ENCODE measurements at places on chromosomes 11 and 22.

DNA sequence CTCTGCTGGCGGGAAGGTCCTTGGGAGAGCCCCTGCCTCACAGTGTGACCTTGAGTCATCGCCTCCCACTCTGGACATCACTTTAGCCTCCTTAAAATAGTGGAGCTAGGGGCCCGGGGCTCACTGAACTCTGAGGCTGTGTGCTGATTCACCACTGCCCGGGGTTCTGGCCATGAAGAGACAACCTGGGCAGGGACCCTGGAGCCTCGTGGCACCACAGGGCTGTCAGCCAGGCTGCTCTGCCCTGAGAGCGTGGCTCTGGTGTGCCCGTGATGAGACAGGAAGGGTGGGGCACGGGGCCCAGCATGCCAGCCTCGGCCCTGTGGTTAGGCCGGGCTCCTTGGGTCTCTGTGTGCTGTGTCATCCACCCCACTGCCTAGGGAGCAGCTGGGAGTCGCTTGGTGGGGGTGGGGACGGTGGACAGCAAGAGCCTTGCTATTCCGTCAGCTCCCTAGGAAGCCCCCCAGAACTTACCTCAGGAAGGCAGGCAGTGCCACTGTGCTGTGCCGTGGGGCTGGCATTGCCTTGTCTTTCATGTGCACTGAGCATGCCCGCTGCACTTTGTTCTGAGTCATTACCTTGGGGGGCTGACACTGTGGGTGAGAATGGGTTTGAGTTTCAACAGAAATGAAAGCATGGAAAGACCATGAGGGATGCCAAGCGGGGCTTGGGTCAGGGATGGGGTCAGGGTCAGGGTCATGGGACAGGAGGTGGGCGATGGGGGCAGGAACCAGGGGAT is 31.7 kb downstream of the TPCN2 start:
- DNase-seq, result peak; percentile 27

- no peak for DNase-seq
These were observed 30.2 kb upstream of the P2RY2 start for GRCh38 chr11:73187854-73188253.

DNA sequence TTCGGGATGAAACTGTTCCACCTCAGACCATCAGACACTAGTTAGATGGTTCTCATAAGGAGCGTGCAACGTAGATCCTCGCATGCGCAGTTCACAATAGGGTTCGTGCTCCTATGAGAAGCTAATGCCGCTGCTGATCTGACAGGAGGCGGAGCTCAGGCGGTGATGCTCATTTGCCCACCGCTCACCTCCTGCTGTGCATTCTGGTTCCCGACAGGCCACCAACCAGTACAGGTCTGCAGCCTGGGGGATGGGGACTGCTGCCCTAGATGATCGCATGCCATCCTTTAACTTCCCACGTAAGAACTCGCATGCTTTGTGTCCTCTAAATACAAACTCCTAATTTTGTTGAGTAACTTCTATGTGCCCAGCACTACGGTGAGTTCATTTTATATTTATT is 62.6 kb downstream of the EFCAB6 start:
- no peak for DNase-seq

GRCh38 chr11:61111786-61112517 is 9.7 kb downstream of the CD5 start:
- peak; percentile 36 for DNase-seq

- DNase-seq, result no peak
These were observed 19.4 kb upstream of the SHANK3 start for GRCh38 chr22:50653256-50653655.
